Panc1 (cell line): ENCODE measurements at places on chromosomes 2 and 18. TPM values are rescaled to one million over a fixed set of nuclear protein-coding genes. Genes with fewer than 3 reads are reported as not detected.

DNA sequence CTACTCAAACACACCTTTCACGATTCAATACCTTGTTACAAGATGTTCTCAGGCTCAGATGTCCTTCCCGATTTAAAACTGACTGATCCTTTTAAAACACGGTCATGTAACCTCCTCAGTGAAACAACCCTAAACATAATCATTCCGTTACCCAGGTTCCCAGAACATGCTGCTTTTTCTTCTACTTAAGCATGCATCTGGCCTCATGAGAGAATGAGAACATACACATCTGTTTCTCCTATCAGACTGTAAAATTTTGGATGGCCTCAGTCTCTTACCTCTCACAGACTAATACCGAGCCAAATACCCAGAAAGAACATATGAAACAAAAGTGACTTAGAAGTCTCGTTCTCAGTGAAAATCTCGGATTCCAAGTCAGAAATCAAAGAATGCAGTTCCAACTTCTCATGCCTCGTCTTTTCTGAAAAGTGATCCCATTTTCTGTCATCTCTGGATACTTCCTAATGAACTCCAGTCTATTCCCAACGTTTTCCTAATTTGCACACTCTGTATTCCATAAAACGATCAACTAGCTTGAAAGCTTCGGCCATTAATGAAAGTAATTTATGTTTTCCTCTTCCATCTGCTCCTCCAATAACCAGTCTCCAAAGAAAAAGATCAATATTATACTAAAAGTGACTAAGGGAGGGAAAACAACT is 919 bp downstream of the SF3B1 start:
- no peak for DNase-seq

GRCh38 chr18:54030434-54030833 is 194.0 kb downstream of the MBD2 start:
- no peak for DNase-seq

GRCh38 chr18:63892566-63892965 is 5.1 kb downstream of the SERPINB2 start:
- DNase-seq = no peak

Gene C2orf80
- total RNA-seq = not detected

DNA sequence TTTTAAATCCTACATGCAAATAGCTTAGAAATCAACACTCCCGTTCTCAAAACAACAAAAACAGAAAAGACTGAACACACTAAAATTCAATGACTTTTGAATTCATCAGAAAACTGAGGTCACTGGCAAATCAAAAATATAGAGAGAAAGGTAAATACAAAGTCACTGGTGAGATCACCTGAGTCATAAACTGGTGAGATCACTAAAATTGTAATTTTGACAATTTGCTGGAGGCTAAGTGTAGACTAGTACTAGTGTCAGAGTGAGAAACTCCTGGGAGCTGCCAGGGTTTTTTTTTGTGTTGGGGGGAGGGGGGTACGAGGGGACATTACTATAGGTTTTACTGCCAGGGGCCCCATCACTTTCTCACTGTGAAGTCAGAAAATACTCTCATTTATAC is 1876.0 kb upstream of the CELF4 start:
- no peak for DNase-seq

DNA sequence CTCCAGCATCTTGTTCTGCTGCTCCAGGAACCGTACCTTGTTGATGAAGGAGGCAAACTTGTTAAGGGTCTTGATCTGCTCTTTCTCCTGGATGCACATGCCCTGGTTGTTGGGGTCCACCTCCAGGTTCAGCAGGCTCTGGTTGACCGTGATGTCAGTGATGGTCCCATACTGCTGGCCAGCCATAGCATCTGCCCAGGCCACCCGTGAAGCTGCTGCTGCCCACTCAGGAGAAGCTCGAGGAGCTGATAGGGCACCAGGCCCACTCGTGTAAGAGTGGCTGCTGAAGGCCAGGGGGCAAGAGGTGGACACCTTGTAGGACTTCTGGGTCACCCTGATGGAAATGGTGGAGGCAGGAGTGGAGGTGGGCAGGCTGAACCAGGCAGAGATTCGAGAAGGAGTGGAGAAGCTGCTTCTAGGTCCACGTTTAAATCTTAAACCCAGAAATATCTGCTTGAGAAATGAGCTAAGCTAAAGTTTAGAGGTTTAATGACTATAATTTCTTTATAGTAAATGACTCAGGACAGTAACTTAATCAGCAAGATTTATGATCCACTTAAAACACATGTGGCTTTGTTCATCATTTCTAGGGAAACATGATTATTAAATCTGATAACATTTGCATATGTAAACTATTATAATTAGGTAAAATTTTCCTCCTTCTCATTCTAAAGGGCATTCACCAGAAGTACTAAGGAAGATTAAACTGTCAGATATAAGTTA is 358.7 kb upstream of the SETBP1 start:
- no peak for DNase-seq

Gene TTN
- total RNA-seq = 0.13 TPM

DNA sequence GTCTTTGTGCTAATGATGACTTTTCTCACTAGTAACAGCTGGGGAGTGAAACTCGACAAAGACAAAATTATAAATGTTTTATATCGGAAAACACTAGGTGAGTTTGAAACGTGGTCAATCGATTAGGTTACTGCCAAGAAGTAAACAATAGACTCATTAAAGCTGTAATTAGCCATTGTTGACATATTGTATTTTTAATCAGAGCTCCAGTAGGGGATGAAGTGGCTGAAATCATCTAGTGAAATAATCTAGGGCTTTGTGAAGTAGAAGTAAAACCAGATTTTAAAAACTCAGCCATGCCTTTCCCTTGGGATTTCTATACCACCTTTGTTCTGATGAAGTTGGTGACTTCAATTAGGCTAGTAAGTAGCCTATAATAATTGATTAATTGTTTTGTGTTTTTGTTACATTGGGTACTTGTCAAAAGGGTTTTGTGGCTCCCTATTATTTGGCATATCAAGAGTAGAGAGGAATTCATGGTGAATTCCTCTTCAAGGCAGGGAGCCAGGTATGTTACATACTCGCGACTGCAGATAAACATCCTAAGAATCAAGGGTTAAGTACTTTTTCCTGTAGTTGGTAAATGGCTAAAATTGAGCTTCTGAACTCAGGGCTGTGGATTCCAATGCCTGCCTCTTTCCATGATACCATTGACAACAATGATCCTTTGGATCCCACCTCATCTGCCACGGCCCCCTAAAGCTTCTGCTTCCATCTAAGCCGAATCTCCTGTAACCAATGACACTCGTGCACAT is 31.6 kb downstream of the RAB27B start:
- DNase-seq = no peak

DNA sequence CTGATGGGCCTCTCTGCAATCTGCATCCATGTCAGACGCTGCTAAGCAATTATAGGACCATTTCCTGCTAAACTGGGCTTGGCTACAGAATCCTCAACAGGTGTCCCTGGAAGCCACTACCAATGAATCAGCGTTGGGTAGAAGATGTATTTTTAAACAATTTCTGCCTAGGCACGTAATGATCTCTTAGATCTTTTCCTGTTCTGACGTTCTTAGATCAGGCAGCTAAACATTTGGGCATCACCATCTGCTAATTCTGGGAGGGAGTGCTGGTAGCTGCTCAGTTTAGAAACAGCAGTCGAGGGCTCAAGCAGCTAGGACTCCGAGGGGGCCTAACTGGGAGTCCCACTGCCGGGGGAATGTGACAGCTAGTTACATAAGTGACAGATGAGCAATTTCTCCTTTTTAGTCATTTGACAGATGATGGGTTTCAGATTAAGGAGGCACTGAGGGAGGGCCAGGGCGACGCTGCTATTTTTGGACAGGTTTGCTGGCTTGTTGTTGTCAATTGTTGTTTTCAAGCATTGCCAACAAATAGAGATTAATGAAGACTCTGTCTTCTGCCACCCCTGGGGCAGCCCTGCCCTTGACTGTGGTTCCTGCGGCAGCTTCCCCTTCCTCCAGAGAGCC is 92.7 kb downstream of the MRO start:
- DNase-seq = no peak

Gene GCA
- total RNA-seq = 21.3 TPM

Gene POTEC
- not detected for total RNA-seq

Gene SERPINB7
- total RNA-seq = not detected

DNA sequence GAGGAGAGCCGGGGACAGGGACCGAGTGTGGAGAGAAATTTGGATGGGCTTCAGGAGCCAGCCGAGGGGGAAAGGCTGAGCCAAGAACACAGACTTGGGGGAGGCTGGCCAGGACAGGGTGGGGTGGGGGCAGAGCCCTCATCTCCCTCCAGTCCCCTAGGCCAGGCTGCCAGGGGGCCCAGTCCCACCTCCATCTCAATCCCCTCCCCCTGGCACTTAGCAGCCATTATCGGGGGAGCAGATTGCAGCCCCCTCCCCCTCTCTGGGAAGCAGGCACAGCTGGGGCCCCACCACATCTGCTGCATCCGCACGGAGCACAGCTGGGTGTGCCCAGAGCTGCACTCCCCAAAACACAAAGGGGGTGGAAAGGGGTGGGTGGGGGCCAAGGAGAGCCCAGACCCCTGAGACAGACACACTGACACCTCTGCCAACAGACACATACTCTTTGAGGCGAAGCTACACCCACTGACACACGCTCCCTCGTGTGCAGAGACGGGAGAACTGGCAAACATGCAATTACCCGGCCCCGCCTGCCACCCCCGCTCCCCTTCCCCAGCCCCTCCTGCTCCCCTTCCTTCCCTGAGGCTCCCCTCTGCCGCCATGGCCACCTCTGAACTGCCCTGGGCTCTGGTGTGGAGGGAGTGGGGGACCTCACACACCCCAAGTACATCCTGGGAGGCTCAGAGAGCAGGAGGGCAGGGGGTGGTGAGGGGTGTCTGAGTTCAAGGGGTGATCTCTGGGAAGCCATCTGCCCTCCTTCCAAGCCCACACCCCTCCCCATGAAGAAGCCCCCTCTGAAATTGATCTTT is 5.1 kb upstream of the ASIC4 start:
- no peak for DNase-seq

- no peak for DNase-seq
These were observed 19.9 kb upstream of the CAB39 start for GRCh38 chr2:230692760-230693159.
